CD4-positive, alpha-beta T cell (primary cell): ENCODE measurements at places on chromosomes 7 and 10.

GRCh38 chr10:79202188-79203013 is 133.6 kb downstream of the ZMIZ1 start:
- peak; percentile 6 for DNase-seq

GRCh38 chr7:7731732-7732131 is 13.3 kb upstream of the RPA3 start:
- no peak for DNase-seq

DNA sequence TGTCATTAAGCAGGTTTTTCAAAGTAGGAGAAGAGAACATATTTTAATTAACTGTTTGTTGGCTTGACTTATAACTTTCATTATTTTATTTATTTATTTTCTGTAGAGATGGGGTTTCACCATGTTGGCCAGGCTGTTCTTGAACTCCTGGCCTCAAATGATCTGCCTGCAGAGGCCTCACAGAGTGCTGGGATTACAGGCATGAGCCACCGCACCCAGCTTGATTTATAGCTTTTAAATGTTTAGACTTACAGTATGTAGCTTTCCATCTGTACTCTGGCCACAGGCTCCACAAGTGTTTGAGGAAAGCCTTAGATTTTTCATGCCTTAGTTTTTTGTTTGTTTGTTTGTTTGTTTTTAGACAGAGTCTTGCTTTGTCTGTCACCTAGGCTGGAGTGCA is 72.7 kb upstream of the IFRD1 start:
- no peak for DNase-seq

DNA sequence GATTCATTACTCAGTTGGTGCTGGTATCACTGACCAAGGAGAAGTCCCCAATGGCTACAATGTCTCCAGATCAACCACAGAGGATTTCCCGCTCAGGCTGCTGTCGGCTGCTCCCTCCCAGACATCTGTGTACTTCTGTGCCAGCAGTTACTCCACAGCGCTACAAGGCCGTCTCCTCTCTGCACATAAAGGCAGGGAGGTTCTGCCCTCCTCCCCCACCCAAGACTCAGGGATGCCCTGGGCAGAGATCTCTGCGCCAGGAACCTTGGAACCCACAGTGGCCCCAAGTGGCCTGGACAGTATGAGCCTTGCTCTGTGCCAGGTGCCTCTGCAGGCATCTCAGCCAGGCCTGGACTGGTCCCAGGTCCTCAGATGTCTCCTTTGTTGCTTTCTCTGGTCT is 193.4 kb upstream of the PRSS58 start:
- DNase-seq: no peak

DNA sequence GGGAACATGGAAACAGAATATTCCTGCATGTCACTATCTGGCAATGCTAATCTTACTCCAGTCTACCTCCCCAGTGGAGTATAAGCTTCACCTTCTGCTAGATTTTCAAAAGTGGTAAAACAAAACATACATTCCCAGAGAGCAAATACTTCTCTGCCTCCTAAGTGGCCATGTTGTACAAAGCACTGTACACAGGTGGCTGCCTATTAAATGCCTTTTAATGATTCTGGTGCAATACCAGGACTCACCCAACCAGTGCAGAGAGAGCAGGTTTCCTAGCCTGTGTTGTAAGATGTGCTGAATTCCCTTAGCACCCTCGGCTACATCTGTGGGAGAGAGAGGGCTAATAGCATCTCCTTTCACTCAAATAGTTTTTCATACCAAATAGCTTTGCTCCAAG is 684.3 kb upstream of the NRP1 start:
- no peak for DNase-seq

- DNase-seq: no peak
Measured at GRCh38 chr7:71753956-71754664, 622.2 kb downstream of the GALNT17 start.

DNA sequence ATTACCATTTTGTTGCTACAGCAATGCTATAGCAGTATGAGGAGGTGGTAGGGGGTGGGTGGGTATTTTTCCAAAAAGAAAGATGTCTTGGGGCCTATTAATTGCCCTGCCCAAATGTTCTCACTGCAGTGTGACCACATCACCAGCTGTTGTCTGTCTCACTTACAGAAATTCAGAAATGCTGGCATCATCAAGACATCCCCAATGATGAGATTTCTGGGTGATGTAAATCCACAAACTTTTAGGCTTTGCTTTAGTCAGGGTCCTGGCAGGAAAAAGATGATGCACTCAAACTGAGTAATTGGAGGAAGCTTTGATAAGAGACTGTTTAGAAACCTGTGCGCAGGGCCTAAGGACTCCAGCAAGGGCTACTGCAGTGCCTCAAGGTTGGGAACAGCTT is 56.2 kb upstream of the OPN4 start:
- no peak for DNase-seq

DNA sequence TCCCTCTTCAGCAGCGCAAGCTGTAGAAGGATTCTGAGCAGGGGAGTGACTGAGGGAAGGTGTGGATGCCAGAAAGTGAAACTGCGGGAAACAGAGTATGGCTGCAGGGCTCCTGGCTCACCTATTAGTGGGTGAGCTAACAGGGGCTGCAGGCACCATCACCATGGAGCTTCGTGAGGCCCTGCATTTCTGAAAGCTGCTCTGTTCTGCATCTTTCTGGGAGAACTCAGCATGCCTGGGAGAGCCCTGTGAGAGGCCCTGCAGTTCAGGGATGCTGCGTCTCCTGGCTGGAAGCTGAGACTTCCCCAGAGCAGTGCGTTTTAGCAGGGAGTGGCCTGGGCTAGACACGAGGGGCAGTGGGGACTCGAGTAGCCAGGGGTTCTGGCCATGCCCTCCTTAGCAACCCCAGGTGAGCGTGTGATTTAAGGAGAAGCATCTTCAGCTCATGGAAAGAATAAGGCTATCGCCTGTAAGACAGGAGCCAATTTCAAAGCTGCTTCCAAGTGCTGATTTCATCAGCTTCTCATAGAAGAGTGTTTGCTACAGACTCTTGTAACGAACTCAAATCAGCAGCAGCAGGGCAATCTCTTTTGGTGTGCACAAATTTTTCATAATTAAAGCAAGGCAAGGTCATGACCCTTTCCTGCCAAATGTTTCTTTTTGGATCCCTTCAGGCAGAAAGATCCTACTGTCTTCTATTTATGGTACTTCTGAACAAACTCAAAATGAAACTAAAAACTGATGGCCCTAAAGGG is 293.6 kb upstream of the ZNF32 start:
- no peak for DNase-seq

DNA sequence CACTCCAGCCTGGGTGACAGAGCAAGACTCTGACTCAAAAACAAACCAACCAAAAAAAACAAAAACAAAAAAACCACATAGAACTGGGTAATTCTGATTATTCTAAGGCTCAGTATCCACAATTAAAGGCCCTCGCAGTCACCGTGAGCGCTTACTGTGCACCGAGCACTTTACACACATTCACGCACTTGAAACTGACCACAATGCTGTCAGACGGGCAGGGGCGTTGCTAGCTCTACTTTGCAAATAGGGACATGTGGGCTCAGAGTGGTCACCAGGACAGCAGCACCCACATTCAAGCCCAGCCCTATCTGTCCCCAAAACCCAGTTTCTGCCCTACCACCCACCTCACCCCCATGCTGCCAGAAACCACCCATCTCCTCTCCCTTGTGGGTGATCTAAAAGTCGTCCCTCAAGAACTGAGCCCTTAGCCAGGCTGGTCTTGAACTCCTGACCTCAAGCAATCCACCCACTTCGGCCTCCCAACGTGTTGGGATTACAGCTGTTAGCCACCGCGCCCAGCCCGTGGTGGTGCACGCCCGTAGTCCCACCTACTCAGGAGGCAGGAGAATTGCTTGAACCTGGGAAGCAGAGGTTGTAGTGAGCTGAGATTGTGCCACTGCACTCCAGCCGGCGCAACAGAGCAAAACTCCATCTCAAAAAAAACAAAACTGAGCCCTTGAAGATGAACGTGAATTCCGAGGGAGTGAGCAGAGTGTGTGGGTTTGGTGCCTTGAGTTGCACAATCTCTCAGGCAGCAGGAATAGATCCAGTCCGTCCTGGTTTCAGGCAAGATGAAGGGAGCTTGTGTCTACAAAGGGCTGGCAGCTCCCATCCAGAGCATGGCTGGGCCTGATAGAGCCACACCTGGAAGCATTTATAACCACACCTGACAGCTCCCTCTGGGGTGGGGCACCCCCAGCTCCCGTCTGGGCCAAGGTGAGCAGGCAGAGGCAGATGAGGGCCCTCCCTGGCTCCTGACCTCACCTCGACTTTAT is 5.4 kb upstream of the HSPB1 start:
- DNase-seq: no peak

DNA sequence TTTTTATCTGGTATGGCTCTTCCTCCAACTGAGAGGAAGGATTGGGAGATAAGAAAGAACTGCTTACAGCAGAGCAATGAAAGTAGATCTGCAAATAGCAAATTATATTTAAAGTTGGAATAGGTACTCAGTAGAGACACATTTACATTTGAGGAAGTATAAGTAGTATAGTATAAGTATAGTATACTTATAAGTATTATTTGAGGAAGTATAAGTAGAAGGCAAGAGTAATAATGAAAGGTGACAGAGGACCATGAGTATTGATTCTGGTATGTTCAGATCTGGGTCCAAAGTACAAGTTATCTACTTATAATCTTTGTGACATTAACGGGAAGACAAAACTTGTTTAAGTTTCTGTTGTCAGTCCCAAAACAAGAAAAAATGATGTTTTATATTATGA is 527.6 kb upstream of the SORCS1 start:
- DNase-seq: no peak

DNA sequence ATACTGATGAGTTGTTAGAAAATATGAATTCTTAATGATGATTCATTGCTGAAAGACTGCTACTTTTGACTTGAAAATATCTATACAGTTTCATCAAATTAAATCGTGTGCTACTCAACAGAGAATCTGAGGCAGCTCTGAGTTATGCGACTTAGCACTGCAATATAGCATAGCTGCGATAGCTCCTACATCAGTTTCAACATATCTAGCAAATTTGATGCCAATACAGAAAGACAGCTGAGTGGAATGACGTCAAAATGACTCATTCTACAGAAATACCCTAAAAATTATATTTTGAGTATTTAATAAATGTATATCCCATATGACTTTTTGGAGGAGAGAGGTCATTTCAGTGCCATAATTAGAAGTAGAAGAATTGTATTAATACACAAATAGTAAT is 1.1 kb upstream of the TARP start:
- DNase-seq: no peak

- DNase-seq: no peak
Measured at GRCh38 chr10:527416-527815, 162.1 kb downstream of the DIP2C start.

GRCh38 chr10:44313761-44314165 is 71.1 kb downstream of the CXCL12 start:
- DNase-seq: no peak

DNA sequence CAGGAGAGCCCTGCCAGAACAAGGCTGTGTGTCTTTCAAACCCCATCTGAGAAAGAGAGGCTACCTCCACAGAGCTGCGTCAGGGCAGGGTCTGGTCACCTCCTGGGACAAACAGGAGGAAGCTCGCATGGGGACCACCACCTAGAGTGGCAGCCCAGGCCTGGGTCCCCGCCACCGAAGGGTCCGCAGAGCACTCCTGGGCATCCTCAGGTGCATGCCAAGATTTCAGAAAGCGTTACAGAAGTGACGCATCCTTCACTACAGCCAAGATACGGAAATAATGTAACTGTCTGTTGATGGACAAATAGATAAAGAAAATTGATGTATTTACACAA is 42.6 kb downstream of the GSDME start:
- DNase-seq: no peak

DNA sequence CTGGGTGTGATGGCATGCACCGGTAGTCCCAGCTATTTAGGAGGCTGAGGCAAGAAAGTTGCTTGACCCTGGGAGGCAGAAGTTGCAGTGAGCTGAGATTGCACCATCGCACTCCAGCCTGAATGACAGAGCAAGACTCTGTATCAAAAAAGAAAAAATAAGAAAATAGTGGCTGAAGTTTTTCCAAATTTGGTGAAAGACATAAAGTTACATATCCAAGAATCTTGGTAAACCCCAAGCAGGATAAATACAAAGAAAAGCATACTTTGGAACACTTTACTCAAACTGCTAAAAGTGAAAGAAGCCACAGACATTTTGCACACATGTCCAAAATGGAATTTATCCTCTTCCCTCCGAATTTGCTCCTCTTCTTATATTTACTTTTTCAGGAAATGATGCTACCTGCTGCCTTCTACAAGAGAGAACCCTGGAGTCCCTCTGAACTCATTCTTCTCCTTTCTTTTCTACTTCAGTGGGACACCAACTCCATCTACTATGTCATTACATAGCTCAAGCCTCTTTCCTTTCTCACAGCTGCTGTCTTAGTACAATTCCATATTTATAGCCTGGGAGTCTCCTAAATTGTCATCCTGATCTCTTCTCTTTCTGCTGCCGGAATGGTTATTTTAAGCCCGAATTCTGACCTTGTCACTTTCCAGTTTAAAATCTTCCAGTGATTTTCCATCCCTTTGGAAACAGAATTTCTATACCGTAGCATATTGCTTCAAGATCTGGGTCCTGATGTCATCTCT is 17.3 kb upstream of the SMNDC1 start:
- no peak for DNase-seq

DNA sequence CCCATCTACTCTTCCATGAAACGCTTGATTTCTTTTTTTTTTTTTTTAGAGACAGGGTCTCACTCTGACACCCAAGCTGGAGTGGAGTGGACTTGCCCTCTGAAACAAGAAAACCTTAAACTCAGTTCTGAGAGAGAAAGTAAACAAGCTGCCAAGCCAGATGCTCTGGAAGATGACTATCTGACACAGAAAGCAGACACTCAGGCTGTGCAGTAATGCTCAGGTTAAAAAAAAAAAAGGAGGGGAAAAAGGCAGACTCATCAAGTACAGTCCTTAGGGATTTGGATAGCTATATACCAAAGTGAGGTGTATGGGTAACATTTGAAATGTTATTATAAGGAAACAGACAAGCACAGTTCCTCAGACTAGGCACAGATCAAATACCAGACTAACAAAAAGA is 80.5 kb downstream of the IDE start:
- no peak for DNase-seq

DNA sequence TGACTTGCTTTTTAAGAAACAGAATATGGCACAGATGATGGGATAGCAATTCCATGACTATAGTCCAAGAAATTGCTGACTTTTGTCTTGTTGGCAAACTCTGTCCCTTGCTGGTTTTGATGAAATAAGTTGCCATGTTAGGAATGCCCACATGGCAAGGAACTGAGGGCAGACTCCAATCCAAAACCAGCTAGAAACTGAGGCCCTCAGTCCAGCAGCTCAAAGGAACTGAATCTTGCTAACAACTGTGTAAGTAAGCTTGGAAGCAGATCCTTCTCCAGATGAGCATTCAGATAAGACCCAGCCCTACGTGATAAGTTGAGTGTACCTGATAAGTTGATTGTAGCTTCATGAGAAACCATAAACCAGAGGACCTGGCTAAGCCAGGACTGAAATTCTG is 64.3 kb upstream of the BMPER start:
- DNase-seq: no peak

DNA sequence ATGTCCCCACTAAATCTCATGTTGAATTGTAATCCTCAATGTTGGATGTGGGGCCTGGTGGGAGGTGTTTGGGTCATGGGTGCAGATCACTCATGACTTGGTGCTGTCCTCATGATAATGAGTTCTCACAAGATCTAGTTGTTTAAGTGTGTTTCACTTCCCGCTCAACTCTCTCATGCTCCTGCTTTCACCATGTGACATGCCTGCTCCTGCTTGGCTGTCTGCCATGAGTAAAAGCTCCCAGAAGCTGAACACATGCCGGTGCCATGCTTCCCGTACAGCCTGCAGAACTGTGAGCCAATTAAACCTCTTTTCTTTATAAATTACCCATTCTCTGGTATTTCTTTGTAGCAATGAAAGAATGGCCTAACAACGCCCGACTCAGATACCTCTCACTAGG is 6.2 kb upstream of the PSTK start:
- no peak for DNase-seq
